Suppressor macrophage treated with lipopolysaccharide for 1 hour (primary cell): ENCODE measurements at places on chromosomes 12 and 14.
A peak's percentile ranks its signal among the peaks of the same experiment; 100 is the strongest.

- no peak for DNase-seq
Observed at GRCh38 chr12:68675101-68675842, 11.5 kb upstream of the NUP107 start.

DNA sequence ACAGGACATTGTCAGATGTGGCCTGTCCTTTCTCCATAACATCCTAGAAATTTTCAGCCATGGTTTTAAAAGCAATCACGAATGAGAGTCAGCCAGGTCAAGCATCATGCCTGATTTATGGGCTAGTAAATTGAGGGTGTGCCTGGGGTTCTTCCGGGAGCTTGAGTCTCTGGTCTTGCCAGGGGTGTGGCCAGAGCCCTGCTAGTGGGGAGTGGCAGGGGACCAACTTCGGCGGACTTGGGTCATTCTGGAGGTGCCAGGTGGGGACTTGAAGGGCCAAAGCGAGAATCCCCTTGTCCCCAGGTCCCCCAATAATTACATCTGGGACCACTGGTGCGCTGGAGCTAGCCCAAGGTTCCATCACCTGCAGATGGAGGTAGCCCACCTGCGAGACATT, 5.7 kb downstream of the OTUB2 start:
- no peak for DNase-seq

DNA sequence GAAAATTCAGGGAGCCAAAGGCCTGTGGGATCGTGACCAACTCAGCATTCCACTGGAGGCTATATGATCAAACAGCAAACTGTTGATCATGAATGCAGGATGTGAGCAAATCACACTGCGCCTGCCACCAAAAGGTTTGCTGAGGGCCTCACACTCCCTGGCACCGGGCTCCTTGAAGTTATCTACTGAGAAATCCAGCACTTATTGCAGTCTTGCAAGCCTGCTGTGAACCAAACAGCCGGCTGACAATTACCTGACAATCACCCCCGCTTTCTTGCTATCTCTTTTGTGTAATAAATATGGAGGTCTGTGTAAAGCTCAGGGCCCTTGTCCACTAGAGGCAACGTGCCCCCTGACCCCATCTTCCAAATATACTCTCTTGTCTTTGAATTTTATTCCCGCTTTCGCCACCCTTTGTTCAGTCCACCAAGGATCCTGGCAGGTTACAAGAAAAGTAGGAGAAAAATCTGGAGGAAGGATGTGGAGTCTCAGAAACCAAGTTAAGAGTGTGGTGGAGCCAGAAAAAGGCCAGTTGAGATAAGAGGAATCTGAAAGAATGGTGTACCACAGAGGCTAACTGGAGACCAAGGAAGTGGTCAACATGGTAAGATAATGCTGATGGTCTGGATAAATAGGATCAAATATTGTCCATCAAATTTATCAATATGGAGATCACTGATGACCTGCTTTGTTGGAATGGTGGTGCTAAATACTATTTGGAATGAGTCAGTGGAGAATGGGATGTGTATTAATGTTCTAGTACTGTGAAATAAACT, 229.2 kb downstream of the ALX1 start:
- no peak for DNase-seq

DNA sequence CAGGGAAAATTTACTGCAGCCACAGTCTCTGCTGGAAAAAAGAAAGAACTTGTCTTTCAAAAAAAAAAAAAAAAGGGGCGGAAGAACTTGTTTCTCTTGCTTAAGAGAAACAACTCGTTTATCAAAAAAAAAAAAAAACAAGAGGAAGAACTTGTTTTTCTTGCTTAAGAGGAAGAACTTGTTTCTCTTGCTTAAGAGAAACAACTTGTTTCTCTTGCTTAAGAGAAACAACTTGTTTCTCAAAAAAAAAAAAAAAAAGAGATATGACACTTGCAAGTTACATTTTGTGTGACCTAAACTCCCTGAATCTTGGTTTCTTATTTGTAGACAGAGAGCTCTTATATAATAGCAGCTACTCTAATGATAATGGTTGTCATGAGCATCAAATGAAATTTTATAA, 44.7 kb upstream of the USP15 start:
- peak; percentile 48 for DNase-seq

DNA sequence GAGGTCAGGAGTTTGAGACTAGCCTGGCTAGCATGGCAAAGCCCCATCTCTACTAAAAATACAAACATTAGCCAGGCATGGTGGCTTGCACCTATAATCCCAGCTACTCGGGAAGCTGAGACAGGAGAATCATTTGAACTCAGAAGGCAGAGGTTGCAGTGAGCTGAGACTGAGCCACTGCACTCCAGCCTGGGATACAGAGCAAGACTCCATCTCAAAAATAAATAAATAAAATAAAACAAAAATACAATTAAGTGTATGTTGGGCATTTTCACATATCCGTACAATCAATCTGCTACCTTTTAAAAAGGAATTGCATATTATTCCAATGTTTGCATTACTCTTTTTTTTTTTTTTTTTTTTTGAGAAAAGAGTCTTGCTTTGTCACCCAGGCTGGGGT, 47.7 kb upstream of the HECTD1 start:
- no peak for DNase-seq

DNA sequence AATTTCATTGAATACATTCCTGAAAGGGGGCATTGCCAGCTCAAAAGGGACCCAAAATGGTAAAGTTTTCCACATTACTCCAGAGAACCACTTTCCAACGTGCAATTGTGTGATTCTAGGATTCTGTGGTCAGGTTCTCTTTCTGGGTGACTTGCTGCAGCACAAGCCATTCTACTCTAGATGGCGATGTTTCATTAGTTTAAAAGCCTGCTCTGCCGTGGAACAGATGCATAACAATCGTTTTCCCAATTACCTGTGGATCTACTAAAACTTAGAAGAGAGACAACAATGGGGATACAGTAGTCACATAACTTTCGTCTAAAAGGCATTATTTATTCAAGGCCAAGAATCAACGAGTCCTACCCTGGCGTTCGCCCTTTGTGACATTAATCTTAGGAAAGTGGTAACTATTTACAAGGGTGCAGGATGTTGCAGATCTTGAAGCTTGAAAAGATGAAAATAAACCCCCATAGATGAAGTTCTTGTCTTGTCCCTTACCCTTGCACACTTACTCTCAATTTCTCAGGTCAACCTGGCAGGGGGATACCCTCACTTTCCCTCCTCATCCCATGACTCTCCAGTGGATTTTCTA, 400.9 kb downstream of the SNAPC1 start:
- DNase-seq, result peak; percentile 42

DNA sequence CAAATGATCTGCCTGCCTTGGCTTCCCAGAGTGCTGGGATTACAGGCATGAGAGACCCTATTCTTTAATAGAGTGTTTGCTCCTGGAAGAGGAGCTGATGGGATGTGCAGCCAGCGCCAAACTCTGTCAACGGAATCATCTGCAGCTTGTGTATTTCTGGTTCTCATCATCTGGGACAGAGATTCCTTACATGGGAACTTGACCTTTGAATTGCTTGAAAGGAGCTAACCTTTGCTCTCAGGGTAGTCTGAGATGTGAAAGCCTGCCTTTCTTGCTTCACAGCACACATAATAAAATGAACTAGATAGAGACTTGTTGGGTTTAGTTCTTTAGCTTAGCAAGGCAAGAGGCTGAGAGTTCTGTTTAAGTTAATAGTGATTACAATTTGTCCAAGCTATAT, 120.0 kb downstream of the OTOGL start:
- no peak for DNase-seq

DNA sequence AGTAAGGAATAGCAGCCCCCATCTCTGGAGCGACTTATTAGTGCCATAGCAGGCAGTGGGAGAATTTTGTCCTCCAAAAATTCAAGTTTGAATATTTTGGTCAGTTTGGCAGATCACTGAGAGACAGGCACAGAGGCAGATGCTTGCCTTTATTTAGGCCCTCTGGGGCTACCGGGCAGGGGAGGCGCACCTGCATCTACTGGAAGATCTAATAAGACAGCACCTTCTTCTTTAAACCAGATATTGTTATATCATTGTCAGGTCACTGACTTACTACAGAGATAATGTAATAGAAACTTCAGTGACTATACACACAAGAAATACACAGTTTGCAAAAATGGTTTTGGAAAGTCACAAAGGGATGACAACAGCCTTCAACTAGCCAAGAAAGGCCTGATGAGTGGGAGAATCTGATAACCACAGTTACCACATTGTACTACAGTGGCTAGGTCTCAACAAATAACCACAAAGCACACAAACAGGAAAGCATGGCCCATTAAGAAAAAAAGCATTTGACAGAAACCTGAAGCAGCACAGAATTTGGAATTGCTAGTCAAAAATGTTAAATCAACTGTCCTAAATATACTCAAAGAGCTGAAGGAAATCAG, 56.8 kb downstream of the CDK17 start:
- peak; percentile 46 for DNase-seq

- no peak for DNase-seq
Observed at GRCh38 chr12:31922341-31923062, 36.7 kb upstream of the RESF1 start.

DNA sequence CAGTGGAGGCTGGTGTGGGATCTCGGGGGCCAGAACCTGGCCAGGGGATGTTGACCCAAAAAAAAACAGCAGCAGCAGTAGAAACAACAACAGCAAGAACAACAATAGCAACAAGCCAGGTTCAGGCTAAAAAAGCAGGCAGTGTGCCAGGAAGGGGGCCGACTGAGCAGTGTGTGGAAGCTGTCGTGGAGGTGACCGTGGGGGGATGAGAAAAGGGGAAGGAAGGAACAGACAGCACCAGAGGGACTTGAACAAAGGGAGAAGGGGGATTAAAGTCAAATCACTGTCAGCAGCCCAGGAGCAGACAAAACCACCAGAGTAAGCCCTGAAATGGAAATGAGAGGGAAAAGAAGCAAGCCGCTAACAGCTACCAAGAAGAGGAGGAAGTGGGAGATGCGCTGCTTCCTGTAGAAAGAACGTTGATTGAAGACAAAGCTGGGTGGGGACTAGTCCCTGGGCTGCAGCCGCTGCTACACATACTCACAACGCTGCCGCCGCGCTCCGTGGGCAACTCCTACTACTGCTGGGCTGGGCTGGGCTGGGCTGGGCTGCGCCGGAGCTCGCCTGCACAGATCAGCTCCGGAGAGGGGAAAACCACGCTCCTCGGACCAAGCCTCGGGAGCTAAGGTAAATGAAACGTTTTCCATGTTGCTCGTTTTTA, at the start of gene GNG2:
Gene GNG2 (plus strand): TSS at position 449 of the 661 bp plus-strand sequence. CDS start 90,067 bp downstream, outside the sequence.
- peak; percentile 86 for DNase-seq

- DNase-seq, result peak; percentile 46
Observed at GRCh38 chr12:10354502-10354901, 35.3 kb downstream of the KLRK1 start.

DNA sequence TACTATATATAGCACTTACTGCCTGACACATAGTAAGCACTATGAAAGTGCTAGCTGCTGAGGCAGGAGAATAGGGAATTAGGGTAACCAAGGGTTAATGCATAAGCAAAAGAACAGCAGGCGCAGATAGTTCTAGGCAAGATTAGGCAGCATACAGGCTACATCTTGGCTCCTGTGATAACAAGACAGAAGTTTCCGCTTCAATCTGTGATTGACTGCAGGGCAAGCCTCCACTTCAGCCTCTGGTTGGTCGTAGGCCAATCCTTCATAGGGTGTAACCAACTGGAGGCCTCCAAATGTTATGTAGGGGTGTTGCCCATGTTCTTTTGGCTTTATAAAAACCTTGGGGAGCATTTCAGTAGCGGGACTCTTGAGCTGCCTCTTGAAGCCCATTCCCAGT, 46.9 kb downstream of the KLHL28 start:
- DNase-seq, result no peak

GRCh38 chr14:51059032-51059431, 35.9 kb downstream of the TRIM9 start:
- no peak for DNase-seq

GRCh38 chr14:69002069-69002468, 23.0 kb upstream of the ACTN1 start:
- peak; percentile 57 for DNase-seq

- no peak for DNase-seq
Observed at GRCh38 chr12:7023114-7023513, 4.8 kb upstream of the LPCAT3 start.

DNA sequence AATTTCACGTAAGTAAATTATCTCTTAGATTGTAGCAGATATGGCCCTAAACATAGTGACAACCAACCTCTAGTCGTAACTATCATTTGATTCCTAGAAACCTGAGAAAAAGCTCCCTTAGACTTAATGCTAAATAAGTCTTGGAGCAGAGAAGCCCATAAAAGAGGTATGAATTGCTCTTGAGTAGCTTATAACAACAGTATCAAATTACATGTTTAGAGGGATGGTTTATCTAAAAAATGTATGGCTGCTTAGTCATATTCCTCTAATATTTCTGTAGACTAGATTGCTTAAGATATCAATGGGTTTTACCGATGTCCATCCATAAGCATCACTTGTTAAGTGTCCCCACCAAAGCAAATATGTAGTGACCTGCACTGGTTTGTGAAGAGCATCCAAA, 259.7 kb downstream of the NELL2 start:
- DNase-seq, result no peak

DNA sequence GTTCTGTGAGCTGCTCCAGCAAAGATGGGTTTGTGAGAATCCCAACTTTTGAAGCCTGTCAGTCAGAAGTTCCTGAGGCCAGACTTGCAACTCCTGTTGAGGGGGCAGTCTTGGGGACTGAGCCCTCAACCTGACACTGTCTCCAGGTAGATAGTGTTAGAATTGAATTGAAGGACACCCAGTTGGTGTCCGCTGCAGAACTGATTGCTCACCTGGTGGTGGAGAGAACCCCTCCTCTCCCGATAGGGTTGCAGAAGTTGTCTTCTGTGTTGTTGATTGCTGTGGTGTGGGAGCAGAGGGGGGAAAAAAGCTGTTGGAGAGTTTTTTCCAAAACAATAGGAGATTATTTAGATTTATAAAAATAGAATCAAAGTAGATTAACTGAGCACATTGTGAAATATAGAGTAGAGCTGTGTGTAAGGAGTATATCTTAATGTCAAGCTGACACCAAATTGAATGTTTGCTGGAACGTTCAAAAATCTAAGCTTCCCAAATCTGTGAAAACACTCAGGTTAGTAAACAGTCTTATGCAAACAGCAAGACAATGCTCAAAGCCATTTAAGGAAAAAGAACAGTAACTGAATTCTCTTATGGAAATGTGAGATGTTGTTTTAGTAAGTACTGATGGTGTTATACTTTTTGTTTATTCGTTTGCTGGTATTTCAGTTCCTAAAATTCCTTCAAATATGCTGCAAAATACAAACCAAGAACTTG, 18.6 kb downstream of the HIF1A start:
- no peak for DNase-seq

DNA sequence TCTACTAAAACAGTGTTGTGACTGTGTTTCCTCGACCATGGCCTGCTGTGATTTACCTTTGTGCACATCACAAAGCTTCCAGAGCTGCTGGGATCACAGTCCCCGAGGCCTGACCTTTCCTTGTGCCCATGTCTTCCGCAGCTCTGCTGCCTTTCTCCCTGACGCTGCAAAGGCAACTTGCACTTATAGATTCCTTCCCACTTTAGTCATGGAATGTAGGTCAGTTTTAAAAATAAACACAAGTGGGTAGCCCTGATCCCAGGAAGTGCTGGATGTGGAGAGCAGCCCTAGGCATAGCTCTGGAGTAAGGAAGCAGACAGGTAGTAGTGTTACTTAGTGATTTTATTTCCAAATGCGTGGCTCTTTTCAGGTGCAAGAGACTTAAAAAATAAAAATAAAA, 825.7 kb downstream of the AACS start:
- DNase-seq, result no peak
